Astrocyte (in vitro differentiated cells and primary cell): ENCODE measurements at places on chromosomes 6 and 20.

DNA sequence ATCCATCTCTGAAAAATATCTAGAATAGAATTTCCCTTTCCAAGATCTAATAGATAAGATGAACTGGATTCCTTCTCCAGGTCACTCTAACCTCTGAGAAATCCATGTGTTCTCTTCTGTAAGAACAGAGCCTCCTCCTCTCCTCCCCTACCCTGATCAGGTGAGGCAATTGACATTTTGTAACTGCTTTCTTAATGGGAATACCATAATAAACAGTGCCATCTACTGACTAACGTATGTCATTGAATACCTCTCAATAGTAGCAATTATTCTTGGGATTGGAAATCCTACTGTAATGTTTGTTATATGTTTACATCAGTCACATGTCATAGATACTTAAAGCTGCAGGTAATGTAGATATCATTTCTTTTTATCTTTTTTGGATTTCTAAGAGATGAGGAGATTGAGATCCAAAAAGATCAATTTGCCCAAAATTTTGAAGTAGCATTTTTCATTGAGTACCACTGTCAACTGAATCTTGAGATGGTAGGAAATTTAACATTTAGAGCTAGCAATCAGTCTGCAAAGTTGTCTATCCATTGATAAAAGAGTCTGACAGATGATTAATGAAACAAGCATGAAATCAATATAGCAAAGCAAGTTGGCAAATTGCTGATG lies 365.8 kb upstream of the HSF2 start:
- H3K4me1 ChIP-seq: no peaks in the 10 kb centered on the region
- H3K36me3 ChIP-seq: no peaks in the 10 kb centered on the region
- no peak overlapping the region for H3K4me3 ChIP-seq
- peak; percentile 50 for DNase-seq

DNA sequence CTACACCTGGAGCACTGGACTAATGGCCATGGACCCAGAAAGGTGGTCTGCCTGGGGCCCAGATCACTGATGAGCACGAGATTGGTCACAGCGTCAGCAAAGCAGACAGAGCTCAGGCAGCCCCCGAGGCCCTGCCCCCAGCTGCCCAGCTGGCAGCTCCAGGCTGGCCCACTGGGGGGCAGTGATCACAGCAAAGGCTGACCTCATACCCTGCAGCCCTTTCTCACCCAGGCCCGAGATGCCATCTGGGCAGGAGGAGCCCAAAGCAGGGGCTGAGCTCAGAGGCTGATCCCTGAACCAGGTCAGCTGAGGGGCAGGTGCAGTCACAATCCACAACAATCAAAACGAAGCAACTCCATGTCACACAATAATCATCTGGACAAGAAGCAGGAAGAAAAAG lies 4.1 kb downstream of the MAP1LC3A start:
- H3K4me3 ChIP-seq: no peak overlapping the region
- peaks cover 5% of the 10 kb centered on the region for H3K4me1 ChIP-seq
- H3K36me3 ChIP-seq: no peaks in the 10 kb centered on the region
- no peak overlapping the region for H3K27ac ChIP-seq

- H3K36me3 ChIP-seq: no peaks in the 10 kb centered on the region
- no peak for DNase-seq
- no peak overlapping the region for H3K4me3 ChIP-seq
These were observed 55.7 kb downstream of the NCOA7 start for GRCh38 chr6:125846292-125847024.

GRCh38 chr6:160156842-160157241 lies 35.2 kb downstream of the SLC22A1 start:
- H3K4me1 ChIP-seq: no peaks in the 10 kb centered on the region
- no peaks in the 10 kb centered on the region for H3K36me3 ChIP-seq
- no peaks in the 10 kb centered on the region for H3K27me3 ChIP-seq
- H3K27ac ChIP-seq: no peak overlapping the region
- peak; percentile 28 for DNase-seq

DNA sequence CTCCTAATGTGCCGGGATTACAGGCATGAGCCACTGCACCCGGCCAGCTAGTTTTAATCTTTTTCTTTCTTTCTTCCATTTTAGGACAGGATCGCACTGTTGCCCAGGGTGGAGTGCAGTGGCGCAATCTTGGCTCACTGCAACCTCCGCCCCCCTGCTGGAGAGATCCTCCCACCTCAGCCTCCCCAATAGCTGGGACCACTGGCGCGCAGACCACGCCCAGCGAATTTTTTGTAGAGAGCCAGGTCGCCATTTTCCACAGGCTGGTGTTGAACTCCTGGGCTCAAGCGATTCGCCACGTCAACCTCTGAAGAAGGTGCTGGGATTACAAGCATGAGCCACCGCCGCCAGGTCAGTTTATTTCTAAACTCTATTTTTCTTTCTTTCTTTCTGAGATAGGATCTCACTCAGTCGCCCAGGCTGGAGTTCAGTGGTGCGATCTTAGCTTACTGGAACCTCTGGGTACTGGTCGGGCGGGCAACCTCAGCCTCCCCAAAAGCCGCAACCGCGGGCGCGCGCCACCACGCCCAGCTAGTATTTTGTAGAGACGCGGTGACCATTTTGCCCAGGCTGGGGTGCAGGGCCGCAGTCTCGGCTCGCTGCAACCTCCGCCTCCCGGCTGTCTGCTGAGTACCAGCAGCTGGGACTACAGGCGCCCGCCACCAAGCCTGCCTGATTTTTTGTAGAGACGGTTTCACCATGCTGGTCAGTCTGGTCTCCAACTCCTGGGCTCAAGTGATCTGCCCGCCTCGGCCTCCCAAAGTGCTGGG lies 20.0 kb upstream of the LIN28B start:
- H3K27ac ChIP-seq: no peak overlapping the region
- no peak overlapping the region for H3K4me3 ChIP-seq

DNA sequence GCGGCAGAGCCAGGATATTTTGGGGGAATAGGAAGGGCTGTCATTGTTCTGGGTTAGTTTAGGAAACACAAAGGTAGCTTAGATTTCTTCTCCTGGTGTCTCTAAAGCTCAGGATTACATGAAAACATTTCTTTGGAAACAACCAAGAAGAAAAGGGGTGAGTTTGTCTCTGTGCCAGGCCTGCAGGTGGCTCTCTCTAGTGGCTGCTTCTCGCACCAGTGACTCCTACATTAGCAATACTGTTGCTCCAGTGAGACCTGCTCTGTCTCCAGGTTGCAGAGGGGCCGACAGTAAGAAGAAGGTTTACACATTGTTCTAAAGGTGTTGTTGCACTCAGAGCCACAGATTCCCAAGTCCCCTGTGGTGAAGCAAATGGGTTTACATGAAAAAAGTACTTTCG lies 104.6 kb upstream of the GLP1R start:
- H3K4me1 ChIP-seq: no peaks in the 10 kb centered on the region
- H3K4me3 ChIP-seq: no peak overlapping the region
- H3K27me3 ChIP-seq: no peaks in the 10 kb centered on the region
- DNase-seq: no peak
- H3K27ac ChIP-seq: no peak overlapping the region

GRCh38 chr6:41777551-41778285 lies 2.0 kb downstream of the FRS3 start:
- H3K4me1 ChIP-seq: peaks cover 15% of the 10 kb centered on the region
- H3K27me3 ChIP-seq: no peaks in the 10 kb centered on the region
- DNase-seq: no peak

- H3K27ac ChIP-seq: no peak overlapping the region
- H3K27me3 ChIP-seq: no peaks in the 10 kb centered on the region
- H3K4me3 ChIP-seq: no peak overlapping the region
- H3K4me1 ChIP-seq: peaks cover 7% of the 10 kb centered on the region
- no peaks in the 10 kb centered on the region for H3K36me3 ChIP-seq
- no peak for DNase-seq
These were observed 55.9 kb downstream of the BCAS4 start for GRCh38 chr20:50850721-50851286.

DNA sequence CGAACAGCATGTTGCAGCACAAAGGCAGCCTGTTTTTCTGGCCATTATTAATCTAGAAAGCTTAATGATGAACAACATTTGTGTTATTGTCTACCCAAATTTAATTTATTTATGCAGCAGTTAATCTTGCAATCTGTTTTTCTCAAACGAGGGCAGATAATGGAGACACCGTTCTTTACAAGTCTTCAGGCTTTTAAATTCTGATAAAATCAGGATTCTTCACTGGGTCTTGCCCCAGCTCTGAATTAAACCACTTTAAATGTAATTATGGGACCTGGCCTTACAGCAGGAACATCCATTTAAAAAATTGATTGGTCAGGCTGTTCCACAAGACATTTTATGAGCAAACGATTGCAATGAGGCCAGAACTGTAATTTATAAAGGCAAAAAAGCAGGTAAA lies 26.5 kb upstream of the INSM1 start:
- H3K27ac ChIP-seq: no peak overlapping the region
- no peak for DNase-seq
- no peaks in the 10 kb centered on the region for H3K36me3 ChIP-seq
- no peak overlapping the region for H3K4me3 ChIP-seq
- H3K4me1 ChIP-seq: no peaks in the 10 kb centered on the region
- H3K27me3 ChIP-seq: no peaks in the 10 kb centered on the region

- no peaks in the 10 kb centered on the region for H3K27me3 ChIP-seq
- H3K36me3 ChIP-seq: no peaks in the 10 kb centered on the region
These were observed 648.7 kb upstream of the FLRT3 start for GRCh38 chr20:14986026-14986655.

DNA sequence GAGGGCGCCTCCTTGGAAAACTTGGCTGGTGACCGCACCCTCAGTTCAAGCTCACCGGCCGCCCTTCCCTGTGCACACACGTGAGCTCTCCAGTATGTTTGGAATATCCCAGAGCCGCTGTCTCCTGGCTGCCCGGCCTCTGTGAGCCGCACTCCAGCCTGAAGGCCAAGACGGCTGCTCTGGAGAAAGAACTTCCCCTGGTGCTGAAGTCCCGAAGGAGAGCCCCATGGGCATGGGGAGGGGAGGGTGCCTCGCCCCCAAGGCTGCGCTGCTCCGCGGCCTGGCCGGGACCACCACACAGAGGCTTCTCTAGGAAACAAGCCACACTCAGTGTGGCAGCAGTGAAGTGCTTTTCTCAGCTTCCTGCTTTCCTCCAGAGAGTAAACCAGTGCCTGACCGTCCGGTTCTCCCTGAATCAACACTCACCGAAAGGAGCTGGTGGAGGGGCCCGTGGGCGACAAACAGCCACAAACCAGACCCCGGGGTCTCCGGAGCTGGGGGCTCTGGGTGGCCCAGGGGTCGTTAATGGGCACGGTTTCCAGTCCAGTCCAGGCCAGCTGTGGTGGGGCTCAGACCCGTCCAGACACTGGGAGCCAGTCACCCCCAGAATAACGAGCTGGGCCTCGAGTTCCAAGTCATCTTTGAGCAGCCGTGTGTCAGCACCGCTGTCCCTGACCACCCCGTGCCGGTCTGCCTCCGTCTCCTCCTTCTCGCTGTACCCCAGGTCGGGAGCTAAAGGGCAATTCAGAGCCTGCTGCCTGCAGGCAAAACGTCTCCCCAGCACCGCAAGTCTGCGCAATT lies 87.4 kb upstream of the BHLHE23 start:
- no peaks in the 10 kb centered on the region for H3K27me3 ChIP-seq
- H3K4me3 ChIP-seq: no peak overlapping the region
- H3K27ac ChIP-seq: no peak overlapping the region
- H3K4me1 ChIP-seq: no peaks in the 10 kb centered on the region

DNA sequence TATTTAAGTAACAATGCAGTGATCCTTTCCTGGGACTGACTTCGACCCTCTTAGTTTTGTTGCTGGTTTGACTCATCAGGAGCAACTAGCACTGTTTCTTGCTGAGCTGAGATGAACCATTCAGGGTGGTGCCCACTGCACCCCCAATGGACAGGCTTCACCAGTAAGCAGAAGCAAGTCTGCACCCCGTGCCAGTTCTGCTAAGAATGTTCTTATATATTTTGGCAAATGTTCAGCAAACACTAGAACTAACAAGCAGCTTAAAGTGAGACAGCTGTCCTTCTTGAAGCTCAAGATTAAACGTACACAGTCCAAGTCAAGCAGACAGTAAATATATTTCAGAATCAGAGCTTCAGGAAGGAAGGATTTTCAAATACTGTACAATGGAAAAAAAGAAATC lies 561.3 kb upstream of the CDH4 start:
- H3K4me3 ChIP-seq: no peak overlapping the region
- no peak overlapping the region for H3K27ac ChIP-seq

- H3K27ac ChIP-seq: no peak overlapping the region
- peaks cover 5% of the 10 kb centered on the region for H3K4me1 ChIP-seq
- H3K36me3 ChIP-seq: no peaks in the 10 kb centered on the region
These were observed 1.0 kb upstream of the HFE start for GRCh38 chr6:26086211-26086610.

DNA sequence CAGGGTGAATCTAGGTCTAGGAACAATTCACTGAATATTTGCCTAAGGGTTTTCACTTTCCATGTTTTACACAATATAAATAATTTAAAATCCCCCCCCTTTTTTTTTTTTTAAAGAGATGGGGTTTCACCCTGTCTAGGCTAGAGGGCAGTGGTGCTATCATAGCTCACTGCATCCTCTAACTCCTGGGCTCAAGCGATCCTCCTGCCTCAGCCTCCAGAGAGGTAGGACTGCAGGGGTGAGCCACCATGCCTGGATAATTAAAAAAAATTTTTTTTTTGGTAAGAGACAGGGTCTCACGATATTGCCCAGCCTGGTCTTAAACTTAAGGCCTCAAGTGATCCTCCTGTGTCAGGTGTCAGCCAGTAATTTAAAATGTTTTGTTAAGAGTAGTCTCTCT lies 17.8 kb downstream of the QKI start:
- peaks cover 16% of the 10 kb centered on the region for H3K4me1 ChIP-seq
- DNase-seq: no peak
- H3K36me3 ChIP-seq: no peaks in the 10 kb centered on the region
- no peak overlapping the region for H3K4me3 ChIP-seq
- no peaks in the 10 kb centered on the region for H3K27me3 ChIP-seq
- H3K27ac ChIP-seq: no peak overlapping the region

GRCh38 chr6:63349401-63349800 lies 29.6 kb upstream of the LGSN start:
- no peaks in the 10 kb centered on the region for H3K27me3 ChIP-seq
- no peaks in the 10 kb centered on the region for H3K4me1 ChIP-seq
- DNase-seq: no peak
- H3K27ac ChIP-seq: no peak overlapping the region

DNA sequence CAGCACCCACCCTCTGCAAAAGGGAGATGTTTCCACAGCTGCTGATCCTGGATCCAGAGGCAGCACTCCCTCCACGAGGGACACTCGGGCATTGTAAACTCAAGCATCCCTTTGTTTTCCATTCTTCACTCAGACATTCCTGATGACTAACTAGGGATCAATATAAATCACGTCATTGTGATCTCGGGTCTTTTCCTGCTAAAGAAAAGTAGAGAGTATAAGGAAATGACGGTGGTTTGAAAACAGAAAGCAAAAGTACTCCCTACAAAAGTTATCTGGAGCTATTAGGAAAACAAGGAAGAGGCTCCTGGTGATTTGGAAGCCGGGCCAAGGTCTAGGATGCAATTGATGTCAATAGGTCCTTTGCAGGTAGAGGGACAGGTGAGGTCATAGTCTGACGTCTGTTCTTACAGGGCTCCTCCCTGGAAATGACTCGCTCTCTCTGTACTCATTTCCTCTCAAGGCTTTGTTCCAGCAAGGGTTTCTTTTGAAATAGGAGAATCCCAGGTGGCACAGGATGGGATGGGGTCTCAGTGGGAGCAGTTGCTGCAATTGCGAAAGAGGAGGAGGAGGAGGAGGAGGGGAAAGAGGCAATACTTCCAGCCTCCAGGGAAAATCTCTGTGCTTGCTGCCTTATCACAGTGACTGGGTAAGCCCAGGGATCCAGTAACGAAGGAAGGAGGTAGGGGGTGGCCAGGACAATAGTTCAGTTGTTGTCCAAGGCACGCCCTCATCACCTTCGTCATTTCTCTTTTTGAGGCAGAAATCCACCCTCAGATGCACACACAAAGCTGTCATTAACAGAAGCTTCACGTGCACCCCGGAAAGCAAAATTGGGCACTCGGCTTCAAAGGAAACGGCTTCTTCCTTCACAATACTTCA lies 222.8 kb downstream of the LY86 start:
- peak; percentile 70 for DNase-seq
- peaks cover 15% of the 10 kb centered on the region for H3K4me1 ChIP-seq
- H3K27me3 ChIP-seq: no peaks in the 10 kb centered on the region
- H3K27ac ChIP-seq: peak overlapping the region; percentile 55
